ENCODE measurements at places on chromosomes 3 and 15.

DNA sequence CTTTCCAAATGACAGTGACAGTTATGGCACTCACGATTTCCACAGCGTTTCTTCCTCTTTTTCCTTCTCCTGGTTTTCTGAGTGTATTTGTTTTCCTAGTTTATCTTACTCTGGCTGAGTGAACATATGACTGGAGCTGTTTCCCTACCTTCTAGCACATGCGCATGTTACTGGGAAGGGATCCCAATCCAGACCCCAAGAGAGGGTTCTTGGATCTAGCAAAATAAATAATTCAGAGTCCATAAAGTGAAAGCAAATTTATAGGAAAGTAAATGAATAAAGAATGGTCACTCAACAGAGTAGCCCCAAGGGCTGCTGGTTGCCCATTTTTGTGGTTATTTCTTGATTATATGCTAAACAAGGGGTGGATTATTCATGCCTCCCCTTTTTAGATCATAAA, 23.8 kb downstream of the METTL6 start:
- DNase-seq: no peak

DNA sequence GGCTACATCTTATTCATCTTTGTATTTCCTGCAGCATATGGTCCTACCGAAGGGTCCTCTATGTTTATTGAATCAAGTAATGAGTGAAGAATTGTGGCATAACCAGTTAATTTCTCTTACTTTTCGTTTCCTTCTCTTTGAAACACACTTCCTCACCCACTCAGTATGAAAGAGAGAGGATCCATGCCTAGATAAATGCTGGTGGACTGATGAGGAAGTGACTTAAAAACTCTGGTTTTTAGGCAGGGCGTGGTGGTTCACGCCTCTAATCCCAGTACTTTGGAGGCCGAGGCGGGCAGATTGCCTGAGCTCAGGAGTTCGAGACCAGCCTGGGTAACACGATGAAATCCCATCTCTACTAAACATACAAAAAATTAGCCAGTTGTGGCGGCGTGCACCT, 2.2 kb upstream of the MB21D2 start:
- DNase-seq: no peak

DNA sequence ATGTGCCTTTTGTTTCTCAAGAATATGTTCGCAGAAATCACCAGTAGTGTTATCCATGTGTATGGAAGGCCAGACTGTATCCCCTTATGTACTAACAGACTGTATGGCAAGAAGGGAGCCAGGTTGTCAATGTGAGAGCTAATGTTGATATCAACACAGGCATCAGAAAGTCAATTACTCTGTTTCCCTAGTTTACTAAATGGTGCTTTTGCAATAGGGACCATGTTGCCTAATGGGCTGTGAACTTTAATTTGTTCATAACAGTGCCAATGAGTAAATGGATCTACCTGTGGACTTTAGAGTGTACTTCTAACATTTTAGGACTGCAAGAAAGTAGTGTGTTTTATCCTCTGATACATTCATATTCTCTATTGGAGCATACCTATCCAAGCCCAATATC, 431.8 kb upstream of the TPRG1 start:
- DNase-seq: no peak

DNA sequence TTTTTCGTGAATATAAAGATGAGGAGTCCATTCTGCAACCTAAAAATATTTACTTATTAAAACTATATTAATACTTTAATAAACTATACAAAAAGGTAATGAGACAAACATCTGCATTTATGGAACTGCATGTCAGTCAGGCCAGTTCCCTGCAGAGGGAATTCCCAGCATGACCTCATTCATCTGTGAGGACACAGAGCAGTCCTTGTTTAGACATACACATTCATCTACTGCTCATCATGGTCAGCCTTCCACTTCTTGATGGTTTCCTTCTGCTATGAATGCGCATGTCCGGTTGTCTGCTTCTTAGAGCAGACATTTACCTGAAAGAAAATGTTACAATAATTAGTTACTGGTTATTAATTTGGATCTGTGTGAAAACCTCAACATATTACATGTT, 3.3 kb upstream of the ACTR8 start:
- no peak for DNase-seq

- DNase-seq: no peak
Observed at GRCh38 chr3:159859424-159859823, 129.2 kb upstream of the IL12A start.

GRCh38 chr15:41333026-41333562, 413 bp downstream of the NUSAP1 start:
- peak; percentile 38 for DNase-seq

DNA sequence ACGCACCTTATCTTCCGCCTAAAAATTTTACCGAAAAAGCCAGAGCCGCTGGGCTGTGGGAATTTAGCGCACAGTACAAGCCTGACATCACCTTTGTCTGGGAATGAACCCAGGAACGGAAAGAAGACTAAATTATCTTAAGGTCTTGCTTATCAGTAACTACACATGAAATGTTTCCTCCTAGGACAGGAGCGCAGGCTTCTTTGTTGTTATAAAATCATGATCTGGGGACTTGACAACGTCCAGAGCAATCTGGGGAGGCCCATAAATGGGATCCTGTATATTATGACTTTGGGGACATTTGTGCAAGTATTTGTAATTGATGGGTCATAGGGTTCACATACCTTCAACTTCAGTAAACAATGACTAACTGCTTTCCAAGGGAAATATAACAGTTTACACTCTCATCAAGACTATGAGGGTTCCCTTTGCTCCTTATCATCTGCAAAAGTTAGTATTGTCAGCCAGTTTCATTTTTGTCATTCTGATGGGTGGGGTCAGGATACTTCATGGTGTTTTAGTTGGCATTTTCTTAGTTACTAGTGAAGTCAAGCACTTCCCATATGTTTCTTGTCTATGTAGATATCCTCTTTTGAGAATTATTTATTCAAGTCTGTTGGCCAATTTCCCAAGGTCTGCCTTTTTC, 213.9 kb upstream of the PFN2 start:
- DNase-seq: no peak

- DNase-seq: no peak
Observed at GRCh38 chr3:42387802-42388651, 22.4 kb downstream of the LYZL4 start.

DNA sequence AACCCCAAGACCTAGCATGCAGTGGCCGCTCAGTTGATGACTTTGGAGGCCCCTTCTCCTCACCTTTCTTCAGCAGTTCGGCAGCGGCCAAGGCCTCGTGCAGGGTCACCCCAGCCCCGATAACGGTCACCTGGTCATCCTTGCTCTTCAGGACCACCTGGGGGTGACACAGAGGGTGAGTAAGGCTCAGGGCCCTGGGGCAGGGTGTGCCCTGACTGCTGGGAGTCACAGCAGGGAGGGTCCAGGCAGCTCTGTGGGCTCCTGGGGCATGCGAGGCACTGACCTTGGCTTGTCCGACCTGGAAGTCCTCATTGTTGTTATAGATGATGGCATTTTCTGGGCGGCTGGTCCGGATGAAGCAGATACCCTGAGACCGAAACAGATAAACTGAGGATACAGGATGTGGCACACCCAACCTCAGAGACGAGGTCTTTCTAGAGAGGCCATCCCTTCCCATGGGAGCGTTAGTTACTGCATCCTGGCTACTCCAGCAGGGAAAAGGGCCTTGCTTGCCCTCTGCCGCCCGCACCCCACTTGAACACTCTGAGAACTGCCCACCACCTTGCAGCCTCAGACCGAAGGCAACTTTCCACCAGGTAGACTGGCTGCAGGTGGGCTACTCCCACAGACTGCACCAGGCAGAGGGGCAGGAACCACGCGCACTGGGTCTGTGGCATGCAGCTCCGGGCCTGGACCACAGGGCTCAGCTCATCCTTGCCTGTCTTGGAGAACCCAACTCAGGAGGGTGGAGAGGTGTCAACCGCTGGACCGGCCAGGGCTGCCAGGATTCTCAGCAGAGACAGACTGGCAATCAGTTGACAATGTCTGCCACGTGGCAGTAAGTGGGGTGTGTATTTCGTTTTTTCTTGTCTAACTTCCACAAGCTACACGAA, 27.6 kb downstream of the TKT start:
- no peak for DNase-seq

DNA sequence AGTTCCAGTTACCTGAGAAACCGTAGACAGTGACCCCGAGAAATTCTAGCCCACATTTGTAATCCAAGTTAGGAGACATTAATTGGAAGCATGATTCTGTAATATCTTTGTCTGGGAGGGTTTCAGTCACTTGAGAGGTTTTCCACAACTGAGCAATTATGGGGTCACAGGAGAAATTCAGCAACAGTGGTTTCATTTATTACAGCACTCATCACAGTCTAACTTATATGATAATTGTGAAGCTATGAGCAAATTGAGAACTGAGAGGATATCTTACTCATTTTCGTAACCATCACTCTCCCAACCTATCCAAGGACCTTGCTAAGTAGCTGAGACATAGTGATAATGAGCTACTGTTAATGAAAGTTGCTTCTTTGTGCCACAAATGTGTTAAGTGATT, 328.5 kb upstream of the PPP2R3A start:
- DNase-seq: no peak

DNA sequence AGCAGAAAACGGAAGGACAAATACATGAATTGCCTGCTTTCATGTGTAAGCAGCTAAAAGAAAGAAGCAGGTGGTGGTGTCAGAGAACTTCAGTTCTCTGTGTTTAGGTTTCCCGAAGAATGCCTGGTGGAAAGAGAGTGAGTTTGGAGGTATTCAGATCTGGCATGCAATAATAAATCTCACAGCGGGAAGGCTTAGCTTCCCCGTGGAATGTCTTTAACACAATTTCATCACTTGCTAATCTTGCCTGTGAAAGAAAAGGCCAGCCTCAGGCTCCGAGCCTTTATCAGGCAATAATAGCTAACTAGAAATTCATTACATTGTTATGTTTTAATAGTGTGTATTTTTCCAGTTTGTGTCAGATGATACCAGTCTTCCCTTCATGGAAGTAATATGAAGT, 220.3 kb downstream of the PDZRN3 start:
- DNase-seq: no peak

GRCh38 chr3:137792626-137793271, 28.6 kb downstream of the SOX14 start:
- peak; percentile 34 for DNase-seq

GRCh38 chr3:183447206-183448001, 19.0 kb upstream of the MCF2L2 start:
- peak; percentile 86 for DNase-seq

Data from AG08395 (cell line).